ENCODE measurements at places on chromosomes 3 and 15.
A peak's percentile ranks its signal among the peaks of the same experiment; 100 is the strongest.

DNA sequence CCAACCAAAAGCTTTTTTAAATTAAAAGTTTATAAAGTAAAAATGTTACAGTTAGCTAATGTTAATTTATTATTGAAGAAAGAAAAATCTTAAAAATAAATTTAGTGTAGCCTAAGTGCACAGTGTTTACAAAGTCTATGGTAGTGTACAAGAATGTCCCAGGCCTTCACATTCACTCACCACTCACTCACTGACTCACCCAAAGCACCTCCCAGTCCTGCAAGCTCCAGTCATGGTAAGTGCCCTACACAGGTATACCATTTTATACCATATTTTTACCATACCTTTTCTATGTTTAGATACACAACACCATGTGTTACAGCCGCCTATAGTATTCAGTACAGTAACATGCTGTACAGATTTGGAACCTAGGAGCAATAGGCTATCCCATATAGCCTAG, 29.1 kb downstream of the SSR3 start:
- DNase-seq = no peak

DNA sequence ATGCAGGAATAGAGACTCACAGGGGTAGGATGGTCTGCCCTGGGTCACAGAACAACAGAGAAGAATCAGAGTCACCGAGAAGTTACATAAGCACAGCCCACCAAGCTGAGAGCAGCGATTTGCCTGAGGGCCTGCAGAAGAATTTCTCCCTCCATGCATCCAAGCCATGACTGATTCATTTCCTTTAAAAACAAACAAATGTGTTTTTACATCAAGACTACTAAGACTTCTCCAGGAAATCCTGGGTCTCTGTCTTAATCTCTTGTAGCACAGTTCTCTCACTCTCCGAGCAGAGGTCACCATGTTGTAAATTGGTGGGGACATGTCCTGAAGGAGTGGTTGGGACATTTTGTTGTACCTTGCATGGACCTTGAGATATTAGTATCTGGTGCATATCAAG, 159.8 kb downstream of the THSD4 start:
- DNase-seq = no peak

DNA sequence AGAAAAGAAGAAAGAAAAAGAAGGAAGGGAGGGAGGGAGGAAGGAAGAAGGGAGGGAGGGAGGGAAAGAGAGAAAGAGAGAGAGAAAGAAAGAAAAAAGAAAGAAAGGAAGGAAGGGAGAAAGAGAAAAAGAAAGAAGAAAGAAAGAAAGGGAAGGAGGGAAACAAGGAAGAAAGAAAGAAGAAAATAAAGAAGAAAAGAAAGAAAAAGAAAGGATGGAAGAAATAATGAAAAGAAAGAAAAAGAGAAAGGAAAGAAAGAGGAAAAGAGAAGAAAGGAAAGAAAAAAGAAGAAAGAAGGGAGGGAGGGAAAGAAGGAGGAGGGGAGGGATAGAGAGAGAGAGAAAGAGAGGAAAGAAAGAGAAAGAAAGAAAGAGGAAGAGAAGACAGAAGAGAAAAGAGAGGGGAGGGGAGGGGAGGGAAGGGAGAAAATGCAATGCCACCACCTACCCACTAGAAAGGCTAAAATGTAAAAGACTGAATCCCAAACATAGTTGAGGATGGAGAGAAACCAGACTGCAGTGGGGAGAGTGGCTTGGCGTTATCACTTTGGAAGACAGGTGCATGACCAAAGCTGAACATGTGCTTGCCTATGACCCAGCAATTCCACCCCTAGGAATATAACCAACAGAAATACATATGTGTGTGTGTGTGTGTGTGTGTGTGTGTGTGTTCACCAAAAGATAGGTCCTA, 66.9 kb upstream of the KLF13 start:
- DNase-seq = no peak

DNA sequence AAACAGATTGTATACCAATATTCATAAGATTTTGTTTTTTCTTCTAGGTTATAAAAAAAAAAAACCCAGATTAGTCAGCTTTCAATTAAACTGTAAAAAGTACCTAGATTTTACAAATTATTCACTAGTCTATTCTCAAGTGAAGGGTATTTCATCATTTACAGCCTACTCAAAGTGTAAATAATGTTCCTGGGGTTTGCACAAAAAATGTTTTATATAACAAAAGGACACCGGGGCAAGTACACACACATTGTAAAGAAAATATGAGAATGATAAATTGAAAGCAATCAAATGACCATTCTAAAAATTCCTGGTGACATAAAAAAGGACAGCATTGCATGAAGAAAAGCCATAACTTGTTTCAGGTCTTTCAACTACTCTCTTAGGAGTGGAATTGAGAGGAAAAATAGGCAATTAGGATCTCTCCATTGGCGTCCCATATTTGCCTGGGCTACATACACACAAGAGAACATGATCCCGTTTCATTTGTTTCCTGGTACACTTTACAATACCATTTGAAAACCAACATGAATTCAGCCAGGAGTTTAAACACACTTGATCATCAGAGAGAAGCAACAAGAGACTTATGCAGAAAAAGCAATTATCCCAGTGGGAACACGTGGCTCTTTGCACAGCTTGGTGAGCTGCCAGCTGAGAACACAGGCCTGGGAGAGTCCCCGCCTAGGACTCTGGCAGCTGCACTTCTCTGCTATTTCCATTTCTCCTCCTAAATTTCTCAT, 1039.2 kb downstream of the ROBO1 start:
- no peak for DNase-seq

- no peak for DNase-seq
Observed at GRCh38 chr3:35537265-35537664, 102.1 kb upstream of the ARPP21 start.

DNA sequence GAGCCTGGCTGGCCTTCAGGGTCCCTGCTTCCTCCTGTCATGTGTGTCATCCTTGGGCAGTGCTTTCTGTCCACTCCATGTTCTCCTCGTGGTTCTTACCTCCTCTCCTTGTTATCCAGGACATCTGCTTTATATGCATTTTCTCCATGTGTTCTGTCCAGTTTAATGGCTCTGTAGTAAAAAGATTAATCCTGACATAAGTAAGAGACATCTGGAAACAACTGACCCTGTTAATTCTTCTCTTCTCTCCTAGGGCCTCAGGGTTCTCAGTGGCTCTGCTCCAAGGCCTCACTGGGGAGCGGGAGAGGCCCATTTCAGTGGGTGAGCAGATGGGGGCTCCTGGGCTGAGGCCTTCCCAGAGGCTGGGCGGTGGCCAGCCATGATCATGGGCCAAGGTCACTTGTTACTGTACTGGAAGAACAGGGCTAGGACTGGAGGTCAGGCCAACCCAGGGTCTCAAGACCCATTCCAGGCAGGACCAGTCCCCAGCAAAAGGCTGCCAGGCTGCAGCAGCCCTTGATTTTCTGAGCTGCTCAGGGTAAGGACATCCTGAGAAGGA, 20.2 kb upstream of the CDCP1 start:
- no peak for DNase-seq

GRCh38 chr15:47750030-47750739, 32.9 kb downstream of the SEMA6D start:
- DNase-seq = peak; percentile 71

DNA sequence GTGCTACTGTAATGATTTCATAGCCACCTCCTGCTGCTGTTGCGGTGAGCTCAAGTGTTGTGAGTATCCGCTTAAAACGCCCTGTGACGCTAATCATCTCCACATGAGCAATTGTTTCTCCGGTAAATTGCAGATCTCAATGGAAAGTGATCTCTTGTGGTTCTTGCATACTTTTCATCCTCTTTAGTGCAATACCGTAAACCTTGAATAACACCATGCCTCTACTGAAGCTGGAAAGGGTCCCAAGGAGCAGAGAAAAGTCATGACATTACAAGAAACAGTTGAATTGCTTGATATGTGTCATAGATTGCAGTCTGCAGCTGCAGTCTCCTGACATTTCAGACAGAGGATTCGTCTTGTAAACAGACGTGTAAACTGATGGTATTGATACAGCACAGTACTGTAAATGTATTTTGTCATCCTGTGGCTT, 6.0 kb upstream of the CEMIP start:
- no peak for DNase-seq

Data from RPMI8226 (cell line).